ENCODE measurements at places on chromosomes 1 and 21.

GRCh38 chr1:148293651-148294050 lies 141.6 kb upstream of the NBPF11 start:
- DNase-seq: no peak

GRCh38 chr1:156070548-156070947 lies 9.6 kb downstream of the RAB25 start:
- peak; percentile 34 for DNase-seq

GRCh38 chr1:234083460-234083859 lies 179.0 kb downstream of the SLC35F3 start:
- DNase-seq: no peak

- no peak for DNase-seq
Observed at GRCh38 chr1:73947009-73947408, 251.0 kb downstream of the LRRIQ3 start.

GRCh38 chr1:58902830-58903513 lies 119.1 kb upstream of the JUN start:
- DNase-seq: no peak

GRCh38 chr1:64363111-64363510 lies 106.8 kb upstream of the CACHD1 start:
- no peak for DNase-seq

DNA sequence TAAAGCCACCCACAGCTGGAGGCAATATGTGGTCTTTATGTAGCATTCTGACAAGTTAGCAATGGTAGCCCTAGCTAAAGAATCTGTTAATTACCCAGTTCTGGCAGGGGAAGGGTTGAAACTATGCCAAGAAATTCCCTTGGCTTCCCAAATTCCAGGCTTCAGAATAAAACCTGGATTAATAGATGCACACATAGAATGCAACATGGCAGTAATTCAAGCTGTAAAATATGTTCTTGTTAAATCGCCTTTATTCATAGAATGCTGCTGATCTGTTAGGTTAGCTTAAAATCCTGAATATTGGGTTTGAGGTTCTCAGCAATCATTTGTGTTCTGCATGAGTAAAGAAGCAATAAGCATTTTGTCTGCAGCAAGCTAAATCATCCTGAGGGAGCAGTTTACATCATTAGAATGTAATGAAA lies 80.1 kb downstream of the ZNF326 start:
- DNase-seq: peak; percentile 60

DNA sequence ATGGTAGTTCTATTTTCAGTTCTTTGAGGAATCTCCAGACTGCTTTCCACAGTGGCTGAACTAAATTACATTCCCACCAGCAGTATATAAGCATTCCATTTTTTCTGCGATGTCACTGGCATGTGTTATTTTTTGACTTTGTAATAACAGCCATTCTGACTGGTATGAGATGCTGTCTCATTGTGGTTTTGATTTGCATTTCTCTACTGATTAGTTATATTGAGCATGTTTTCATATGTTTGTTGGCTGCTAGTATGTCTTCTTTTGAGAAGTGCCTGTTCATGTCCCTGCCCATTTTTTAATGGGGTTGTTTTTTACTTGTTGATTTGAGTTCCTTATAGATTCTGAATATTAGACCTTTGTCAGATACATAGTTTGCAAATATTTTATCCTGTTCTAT lies 87.9 kb downstream of the RPS6KC1 start:
- DNase-seq: no peak

GRCh38 chr1:203704120-203704519 lies 60.9 kb upstream of the LAX1 start:
- no peak for DNase-seq

DNA sequence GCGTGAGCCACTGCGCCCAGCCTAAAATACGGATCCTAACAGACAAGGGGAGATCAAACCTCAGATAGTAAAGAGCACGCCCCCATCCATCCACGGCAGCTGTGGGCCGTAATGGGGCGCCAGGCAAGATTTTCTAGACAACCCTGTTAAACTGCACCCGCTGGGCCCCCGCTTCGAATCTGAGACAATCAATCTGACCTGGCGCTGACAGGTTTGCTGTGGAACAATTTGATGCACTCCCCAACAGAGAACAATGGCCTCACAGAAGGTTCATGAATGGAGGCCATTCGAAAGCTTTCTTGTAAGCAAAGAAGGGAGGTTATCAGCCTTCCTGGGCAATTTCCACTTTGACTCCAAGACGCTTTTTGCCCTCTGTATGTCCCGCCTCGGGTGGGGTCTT lies 30.5 kb downstream of the CLSTN1 start:
- DNase-seq: no peak

DNA sequence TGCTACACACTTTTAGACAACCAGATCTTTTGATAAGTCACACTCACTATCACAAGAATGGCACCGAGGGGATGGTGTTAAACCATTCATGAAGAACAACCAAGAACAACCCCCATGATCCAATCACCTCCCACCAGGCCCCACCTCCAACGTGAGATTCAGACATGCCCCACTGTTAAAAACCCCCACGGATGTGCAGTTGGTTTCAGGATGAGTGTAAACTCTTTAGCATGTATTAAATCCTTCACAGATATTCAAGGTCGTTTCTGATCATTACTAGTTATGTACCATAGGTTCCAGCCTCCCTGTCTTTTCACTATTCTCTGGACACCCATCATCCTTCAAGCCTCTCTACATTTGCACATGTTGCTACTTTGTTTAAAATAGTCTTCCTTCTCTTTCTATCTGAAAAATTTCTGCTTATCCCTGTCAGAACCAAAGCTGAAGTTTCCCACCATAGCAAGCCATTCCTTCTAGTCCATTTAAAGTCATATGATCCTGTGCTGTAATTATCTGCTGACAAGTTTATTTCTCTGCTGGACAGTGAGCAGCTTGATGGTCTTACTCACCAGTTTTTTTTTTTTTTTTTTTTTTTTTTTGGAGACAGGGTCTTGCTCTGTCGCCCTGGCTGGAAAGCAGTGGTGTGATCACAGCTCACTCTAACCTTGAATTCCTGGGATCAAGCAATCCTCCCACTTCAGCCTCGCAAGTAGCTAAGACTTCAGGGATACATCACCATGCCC lies 36.8 kb downstream of the MAP10 start:
- no peak for DNase-seq

DNA sequence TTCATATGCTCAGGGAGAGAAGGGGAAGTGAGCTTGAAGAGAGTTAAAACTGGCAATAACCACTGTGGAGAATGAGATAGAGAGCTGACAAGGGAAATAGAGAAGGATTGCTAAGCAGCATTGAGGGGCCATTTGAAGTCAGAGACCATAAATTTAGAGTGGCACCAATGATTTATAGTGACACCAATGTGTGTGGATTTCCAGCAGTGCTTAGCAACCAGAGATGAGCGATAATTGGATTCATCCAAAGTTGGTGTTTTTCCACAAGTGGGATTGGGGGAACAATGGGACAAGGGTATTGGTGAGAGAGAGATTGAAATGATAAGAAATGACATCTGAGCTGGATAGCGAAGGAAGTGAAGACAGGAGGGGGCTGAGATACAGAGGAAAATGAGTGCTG lies 114.1 kb downstream of the C1orf94 start:
- no peak for DNase-seq

DNA sequence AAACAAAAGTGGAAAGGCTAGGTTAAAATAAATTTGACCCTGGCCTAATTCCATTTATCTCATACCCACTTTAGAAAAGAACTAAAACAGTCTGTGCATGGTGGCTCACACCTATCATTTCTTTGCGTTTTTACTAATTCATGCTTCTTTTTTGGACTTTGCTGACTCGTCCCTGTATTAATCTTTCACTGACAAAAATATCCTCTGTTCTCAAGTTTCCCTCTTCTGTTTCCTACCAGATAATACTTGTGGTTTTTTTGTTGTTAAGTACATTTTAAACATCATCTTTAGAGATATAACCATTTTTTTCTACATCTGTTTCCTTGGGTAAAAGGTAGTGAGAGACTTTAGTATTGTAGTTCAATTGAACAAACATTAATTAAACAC lies 11.5 kb downstream of the CNST start:
- no peak for DNase-seq

DNA sequence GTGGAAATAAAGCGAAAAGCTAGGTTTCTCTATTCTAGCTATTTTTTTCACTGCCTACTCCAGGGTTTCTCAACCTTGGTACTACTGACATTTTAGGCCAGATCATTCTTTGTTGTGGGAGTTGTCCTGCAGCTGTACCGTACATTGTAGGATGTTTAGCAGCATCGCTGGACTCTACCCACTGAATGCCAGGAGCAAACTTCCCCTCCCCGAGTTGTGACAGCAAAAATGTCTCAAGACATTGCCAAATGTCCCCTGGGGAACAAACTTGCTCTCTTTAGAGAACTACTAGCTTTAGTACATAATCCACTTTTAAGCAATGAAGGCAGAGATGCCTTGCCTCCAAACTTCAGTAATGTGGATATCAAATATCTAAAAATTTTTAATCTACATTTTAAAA lies 122.8 kb downstream of the PLPPR5 start:
- no peak for DNase-seq

DNA sequence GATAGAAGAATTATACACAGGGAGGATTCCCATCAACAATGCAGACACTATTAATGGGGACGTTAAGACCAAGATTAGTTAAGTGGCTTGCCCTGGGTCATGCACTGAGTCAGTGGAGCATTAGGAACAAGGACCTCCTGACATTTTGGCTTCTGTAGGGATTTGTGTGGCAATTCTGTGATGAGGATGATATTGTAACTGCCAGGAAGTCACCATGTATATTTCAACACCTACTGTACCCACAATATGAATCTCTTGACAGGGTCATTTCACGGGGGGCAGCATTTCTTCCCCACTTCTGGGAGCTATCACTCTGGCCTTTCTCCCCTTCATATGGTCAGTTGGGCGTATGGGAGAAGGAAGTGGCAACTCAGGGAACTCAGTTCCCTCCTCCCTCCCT lies 134.9 kb downstream of the RUNX1 start:
- DNase-seq: no peak

DNA sequence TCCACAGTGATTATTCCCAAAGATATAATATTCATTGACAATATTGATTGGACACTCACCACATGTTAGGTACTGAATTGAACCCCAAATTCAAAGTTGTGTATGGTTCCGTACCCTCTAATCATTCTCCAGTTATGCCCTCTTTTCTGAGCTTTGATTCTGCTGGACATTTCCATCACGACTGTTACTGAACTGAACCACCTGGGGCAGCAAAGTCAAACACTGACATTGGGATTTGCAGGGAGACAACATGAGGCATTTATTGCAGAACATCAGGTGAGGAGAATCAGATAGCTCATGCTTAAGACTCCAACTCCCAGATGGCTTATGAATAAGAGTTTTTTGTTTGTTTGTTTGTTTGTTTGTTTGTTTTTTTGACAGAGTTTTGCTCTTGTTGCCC lies 420.9 kb downstream of the DISC1 start:
- no peak for DNase-seq

DNA sequence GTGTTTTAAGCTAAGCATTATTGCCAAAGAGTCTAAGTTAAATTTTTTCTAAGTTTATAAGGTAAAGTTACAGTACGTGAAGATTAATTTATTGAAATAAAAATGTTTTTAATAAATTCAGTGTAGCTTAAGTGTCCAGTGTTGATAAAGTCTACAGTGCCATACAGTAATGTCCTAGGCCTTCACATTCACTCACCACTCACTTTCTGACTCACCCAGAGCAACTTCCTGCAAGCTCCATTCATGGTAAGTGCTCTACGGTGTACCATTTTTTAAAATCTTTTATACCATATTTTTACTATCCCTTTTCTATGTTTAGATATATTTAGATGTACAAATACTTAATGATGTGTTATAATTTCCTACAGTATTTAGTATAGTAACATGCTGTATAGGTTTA lies 173.2 kb downstream of the CACNA1E start:
- no peak for DNase-seq

- no peak for DNase-seq
Observed at GRCh38 chr1:102593276-102593675, 515.0 kb downstream of the COL11A1 start.

DNA sequence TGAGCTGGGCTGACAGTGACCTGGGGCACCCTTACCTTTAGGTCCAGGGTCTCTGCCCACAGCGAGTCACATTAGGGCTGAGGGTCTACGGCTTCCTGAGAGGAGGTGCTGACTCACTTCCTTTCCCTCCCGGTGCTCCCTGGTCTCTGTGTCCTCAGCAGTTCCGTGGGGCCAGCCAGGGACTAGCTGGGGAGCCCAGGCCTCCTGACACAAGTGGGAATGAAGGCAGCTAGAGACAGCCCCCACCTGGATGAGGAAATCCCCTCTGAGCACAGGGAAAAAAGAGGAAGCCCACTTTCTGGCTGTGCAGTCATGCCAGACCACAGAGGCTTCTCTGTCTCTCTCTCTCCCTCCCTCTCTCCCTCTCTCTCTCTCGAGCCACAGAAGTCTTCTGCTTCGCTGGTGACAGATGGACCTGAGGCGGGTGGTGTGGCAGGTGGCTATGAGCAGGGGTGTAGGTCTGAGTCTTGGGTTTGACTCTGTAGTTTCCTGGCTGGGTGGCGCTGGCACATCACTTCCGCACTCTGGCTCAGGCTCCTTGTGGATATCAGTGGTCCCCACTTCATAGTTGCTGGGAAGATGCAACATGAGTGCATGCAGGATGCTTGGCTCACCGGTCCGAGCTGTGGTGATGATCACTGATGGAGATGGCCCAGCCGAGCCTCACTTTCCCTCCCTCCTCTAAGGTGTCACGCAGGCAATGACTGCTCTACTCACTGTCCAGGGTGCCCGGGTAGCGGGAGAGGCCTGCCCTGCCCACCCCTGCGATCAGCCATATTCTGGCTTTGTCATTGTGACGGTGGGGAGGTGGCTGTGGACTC lies 3.5 kb downstream of the SLC66A1 start:
- no peak for DNase-seq

DNA sequence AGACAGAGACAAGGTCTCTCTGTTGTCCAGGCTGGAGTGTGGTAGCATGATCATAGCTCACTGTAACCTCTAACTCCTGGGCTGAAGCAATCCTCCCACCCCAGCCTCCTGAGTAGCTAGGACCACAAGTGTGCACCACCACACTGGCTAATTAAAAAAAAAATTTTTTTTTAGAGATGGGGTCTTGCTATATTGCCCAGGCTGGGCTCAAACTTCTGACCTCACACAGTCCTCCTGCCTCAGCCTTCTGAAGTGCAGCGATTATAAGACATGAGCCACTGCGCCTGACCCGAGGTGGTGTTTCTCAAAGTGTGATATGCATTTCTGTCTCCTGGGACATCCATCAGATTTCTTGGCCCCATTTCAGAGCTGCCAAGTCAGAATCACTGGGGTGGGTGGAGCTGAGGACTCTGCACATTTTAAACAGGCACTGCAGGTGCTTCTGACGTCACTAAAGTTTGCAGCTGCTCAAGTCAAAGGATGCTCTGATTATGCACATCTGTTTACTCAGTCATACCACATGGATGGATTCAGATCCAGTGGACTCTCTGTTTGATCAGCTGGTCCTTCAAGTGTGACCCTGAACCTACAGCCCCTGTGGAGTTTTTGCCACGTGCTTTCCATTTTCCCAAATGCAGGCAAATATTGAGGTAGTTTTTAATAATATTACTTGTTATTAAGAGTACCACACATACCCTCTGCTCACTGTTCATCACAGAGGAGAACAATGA lies 21.4 kb downstream of the TGFB2 start:
- DNase-seq: peak; percentile 58

GRCh38 chr1:3049164-3049563 lies 19.8 kb upstream of the PRDM16 start:
- no peak for DNase-seq
